ENCODE measurements at places on chromosomes 2 and 18.

GRCh38 chr2:352696-353095 lies 64.8 kb upstream of the ALKAL2 start:
- H3K36me3 ChIP-seq = no peaks in the 10 kb centered on the region
- no peak overlapping the region for H3K4me3 ChIP-seq
- H3K27ac ChIP-seq = no peak overlapping the region
- H3K27me3 ChIP-seq = no peaks in the 10 kb centered on the region

DNA sequence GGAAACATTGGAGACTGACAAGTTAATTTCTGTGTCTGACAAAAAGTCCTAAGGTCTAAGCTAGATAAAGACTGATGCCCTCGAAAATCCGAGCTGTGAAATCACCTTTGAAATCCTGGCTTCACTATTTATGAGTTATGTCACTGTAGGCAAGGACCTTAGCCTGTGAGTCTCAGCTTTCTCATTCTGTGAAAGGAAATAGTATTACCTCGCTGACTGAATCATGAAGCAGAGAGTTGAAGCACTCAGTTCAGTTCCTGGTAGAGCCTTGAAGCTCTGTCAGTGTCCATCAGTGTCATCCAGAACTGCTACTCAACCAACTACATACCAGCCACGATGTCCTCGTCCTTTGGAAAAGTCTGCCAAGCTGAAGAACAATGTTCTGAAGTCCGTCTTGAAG lies 1025.6 kb upstream of the GYPC start:
- no peaks in the 10 kb centered on the region for H3K27me3 ChIP-seq
- no peaks in the 10 kb centered on the region for H3K4me1 ChIP-seq
- no peak overlapping the region for H3K4me3 ChIP-seq
- H3K36me3 ChIP-seq = no peaks in the 10 kb centered on the region
- H3K27ac ChIP-seq = no peak overlapping the region

GRCh38 chr2:147989809-147990403 lies 30.6 kb downstream of the ORC4 start:
- peak; percentile 83 for DNase-seq
- H3K27ac ChIP-seq = no peak overlapping the region
- no peaks in the 10 kb centered on the region for H3K27me3 ChIP-seq
- H3K4me1 ChIP-seq = no peaks in the 10 kb centered on the region

DNA sequence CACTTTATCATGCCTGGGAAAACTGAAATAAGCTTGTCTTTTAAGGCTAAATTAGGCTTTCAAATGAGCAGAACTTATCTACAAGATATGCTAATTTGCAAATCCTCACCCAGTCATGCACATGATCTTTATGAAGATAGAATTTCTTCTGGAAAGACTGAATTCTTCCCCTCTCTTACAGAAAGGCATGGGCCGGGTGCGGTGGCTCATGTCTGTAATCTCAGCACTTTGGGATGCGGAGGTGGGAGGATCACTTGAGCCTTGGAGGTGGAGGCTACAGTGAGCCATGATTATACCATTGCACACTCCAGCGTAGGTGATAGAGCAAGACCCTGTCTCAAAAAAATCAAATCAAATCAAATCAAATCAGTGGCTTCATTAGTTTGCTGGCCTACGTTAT lies 11.7 kb upstream of the FOXI3 start:
- no peak for DNase-seq
- no peaks in the 10 kb centered on the region for H3K4me1 ChIP-seq
- H3K36me3 ChIP-seq = no peaks in the 10 kb centered on the region
- H3K27me3 ChIP-seq = no peaks in the 10 kb centered on the region
- no peak overlapping the region for H3K27ac ChIP-seq

DNA sequence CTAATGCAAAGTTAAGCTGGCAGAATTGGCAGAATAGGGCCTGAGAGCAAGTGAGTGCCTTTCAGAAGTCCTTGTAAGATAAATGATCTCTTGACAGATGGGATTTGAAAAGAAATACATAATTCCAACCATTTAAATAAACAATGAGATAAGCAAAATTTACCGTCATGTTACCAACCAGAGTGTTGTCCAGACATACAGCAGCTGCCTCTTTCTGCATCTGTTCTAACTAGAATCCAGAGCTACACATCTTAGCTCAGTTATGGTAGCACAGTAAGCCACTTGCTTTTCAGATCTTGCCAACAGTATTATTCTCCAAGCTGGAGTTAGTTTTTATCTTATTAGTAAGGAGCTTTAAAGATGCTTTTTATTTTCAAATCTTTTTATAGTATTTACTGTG lies 179.6 kb downstream of the BARD1 start:
- DNase-seq = no peak
- no peaks in the 10 kb centered on the region for H3K36me3 ChIP-seq

GRCh38 chr18:79659733-79660132 lies 19.9 kb upstream of the CTDP1 start:
- H3K27me3 ChIP-seq = no peaks in the 10 kb centered on the region
- no peaks in the 10 kb centered on the region for H3K36me3 ChIP-seq
- H3K27ac ChIP-seq = no peak overlapping the region
- DNase-seq = no peak

DNA sequence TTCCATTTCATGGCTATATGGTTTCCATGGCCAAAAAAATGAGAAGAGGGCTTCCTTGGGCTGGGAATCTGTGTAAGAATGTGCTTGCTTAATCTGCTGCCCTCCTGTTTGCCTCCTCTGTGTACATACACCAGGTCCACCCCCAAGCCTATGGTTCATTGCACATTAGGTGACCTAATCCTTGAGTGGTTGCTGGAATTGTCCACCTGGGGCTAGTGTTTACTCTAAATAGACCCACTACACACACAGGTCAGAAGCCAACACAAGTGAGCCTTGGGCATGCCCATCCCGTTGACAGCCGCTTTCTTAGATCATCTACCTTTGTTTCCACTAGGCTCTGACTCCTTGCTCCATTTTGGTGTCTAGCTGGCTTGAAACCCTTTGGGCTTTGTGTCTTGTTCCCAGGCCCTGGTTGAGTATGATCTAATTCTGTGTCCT lies 59.2 kb upstream of the ATL2 start:
- no peak overlapping the region for H3K4me3 ChIP-seq
- no peak overlapping the region for H3K27ac ChIP-seq
- no peak for DNase-seq
- H3K27me3 ChIP-seq = no peaks in the 10 kb centered on the region

- no peak overlapping the region for H3K27ac ChIP-seq
- no peak for DNase-seq
- no peaks in the 10 kb centered on the region for H3K4me1 ChIP-seq
- H3K36me3 ChIP-seq = no peaks in the 10 kb centered on the region
- H3K27me3 ChIP-seq = no peaks in the 10 kb centered on the region
Observed at GRCh38 chr2:98433363-98433964, 11.2 kb upstream of the INPP4A start.

DNA sequence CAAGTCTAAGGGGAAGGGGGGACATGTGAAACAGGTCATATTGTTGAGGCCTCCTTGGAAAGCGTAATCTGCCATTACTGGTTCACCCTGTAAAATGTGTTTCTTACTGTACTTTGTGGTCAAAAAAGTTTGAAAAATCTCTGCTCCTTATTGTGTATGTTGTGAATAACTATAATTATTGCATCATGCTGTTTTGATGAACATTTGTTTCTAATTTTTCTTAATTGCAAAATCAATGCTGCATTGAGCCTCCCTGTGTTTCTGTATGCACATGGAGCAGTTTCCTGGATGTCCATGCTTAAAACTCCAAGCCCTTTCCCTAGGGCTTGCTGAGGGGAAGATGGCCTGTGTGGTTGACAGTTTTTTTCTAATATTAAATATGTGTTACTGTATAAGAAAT lies 158.6 kb downstream of the RNF144A start:
- no peaks in the 10 kb centered on the region for H3K4me1 ChIP-seq
- no peak overlapping the region for H3K4me3 ChIP-seq
- H3K36me3 ChIP-seq = no peaks in the 10 kb centered on the region
- no peaks in the 10 kb centered on the region for H3K27me3 ChIP-seq

DNA sequence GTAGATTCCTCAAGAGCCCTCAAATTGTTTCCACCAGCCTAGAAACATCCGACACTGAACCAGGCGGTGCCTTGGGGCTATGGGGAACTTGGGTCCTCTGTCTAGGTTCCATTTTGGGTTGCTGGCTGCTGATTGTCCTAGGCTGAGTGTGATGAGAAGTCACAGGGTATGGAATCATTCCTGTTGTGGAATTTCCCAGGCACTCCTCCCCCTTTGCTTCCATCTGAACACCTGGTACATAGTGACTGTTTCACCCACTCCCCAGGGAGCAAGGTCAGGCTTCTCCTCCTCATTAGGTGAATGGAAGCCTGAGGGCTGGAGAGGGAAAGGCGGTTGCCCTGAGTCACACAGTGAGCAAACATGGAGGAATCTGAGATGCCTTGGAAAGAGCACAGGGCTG lies 4.5 kb downstream of the KIF3C start:
- no peaks in the 10 kb centered on the region for H3K27me3 ChIP-seq
- no peak overlapping the region for H3K27ac ChIP-seq
- peaks cover 18% of the 10 kb centered on the region for H3K36me3 ChIP-seq
- DNase-seq = no peak

DNA sequence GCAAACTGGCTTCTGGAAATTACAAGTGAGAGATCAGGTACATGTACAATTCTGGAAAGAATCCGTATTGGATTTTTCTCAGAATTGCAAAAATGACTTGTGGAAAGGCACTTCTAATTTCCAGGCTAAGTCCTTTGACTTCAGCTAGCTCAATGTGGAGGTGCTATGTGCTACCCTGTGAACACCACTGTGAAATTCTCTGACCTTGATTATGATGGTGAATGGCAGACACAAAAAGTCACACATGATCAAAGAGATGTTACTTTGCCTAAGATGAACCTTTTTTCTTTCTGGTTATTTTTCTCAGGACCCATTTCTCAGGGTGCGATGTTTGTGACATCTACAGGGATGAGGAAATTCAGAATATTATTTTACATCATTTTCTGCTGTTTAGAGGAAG lies 856.6 kb upstream of the VRK2 start:
- H3K27ac ChIP-seq = no peak overlapping the region
- no peak for DNase-seq
- no peaks in the 10 kb centered on the region for H3K36me3 ChIP-seq
- H3K27me3 ChIP-seq = no peaks in the 10 kb centered on the region
- H3K4me1 ChIP-seq = no peaks in the 10 kb centered on the region

DNA sequence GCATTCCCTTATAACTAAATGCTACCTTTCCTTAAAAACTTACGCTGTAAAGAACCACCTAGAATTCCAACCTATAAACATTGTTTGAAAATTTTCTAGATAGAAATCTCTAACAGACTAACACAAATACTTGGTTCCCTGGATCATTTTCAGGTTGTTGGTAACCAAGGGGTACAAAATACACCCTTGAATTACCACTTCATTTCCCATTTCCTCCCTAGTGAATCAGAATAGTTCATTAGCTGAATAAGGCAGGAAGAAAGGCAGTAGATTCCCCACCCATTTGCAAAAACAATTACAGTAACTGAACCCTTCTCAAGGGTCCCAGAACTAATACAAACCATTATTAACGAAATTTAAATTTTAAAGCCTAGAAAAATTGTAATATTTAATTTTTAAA lies 5.5 kb downstream of the MEX3C start:
- no peaks in the 10 kb centered on the region for H3K27me3 ChIP-seq
- no peak overlapping the region for H3K4me3 ChIP-seq
- DNase-seq = no peak
- H3K36me3 ChIP-seq = no peaks in the 10 kb centered on the region

- peaks cover 8% of the 10 kb centered on the region for H3K4me1 ChIP-seq
- H3K27me3 ChIP-seq = no peaks in the 10 kb centered on the region
- no peak overlapping the region for H3K4me3 ChIP-seq
- peaks cover 3% of the 10 kb centered on the region for H3K36me3 ChIP-seq
- DNase-seq = peak; percentile 70
Observed at GRCh38 chr18:9722691-9723090, 14.6 kb downstream of the RAB31 start.

DNA sequence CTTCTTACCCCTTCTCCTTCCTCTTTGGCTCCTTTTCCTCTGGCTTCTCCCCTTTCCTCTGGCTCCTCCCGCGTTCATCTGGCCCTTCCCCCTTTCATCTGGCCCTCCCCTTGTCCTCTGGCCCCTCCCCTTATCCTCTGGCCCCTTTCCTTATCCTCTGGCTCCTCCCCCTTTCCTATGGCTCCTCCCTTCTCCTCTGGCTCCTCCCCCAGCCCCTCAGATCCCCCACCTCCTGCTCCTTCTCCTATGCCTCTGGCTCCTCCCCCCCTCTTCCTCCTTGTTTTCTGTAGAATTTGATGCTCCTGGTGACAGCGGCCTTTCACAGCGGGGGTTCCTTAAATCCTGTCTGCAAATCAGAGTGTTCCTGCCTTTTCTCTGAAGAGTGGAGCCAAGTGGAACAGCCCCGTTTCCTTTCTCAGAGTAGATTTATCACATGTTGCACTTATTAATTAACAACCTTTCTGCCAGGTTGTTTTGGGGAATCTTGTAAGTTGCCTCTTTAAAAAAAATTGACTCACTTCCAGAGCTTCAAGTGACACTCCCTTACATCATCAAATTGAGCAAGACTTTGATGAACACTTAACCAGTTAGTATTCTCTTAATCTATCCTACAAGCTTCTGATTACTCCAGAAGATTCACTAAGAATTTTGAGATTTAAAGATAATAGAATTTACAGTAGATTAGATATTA lies 27.9 kb downstream of the FABP1 start:
- no peaks in the 10 kb centered on the region for H3K36me3 ChIP-seq
- H3K27me3 ChIP-seq = no peaks in the 10 kb centered on the region
- peaks cover 8% of the 10 kb centered on the region for H3K4me1 ChIP-seq
- H3K4me3 ChIP-seq = no peak overlapping the region
- no peak overlapping the region for H3K27ac ChIP-seq

GRCh38 chr2:30987566-30987965 lies 150.7 kb downstream of the GALNT14 start:
- H3K36me3 ChIP-seq = no peaks in the 10 kb centered on the region
- no peak overlapping the region for H3K4me3 ChIP-seq
- H3K27ac ChIP-seq = no peak overlapping the region
- H3K4me1 ChIP-seq = peaks cover 5% of the 10 kb centered on the region

GRCh38 chr2:76501641-76502040 lies 790.9 kb upstream of the GCFC2 start:
- no peak overlapping the region for H3K27ac ChIP-seq
- DNase-seq = no peak
- H3K4me1 ChIP-seq = no peaks in the 10 kb centered on the region
- H3K27me3 ChIP-seq = no peaks in the 10 kb centered on the region
- no peak overlapping the region for H3K4me3 ChIP-seq
- no peaks in the 10 kb centered on the region for H3K36me3 ChIP-seq

Measured in spinal cord (tissue), 10 donors.